ENCODE measurements at places on chromosomes 6 and 20.

DNA sequence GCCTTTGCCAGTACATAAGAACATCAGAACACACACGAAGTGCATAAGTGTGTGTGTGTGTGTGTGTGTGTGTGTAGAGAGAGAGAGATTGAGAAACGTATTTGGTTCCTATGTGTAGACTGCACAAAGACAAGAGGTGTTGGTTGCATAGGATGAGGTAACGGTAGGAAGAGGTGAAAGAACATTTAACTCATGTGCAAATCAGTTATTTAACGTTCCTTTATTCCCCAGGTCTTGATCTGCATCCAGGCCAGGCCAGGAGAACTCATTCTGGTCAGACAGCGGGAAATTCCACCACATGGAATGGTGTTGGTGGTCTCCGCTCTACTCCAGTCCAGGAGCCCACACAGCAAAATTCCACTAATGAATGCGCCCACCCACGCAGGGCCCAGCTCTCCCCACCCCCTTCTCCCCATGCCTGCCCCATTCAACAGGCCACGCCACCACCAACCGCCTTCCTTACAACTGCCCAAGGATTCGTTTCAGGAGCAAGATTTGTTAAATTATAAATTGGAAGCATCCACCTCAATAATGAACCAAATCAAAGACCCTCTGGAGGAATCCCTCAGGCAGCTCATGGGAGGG, 86.8 kb downstream of the CLIC5 start:
- DNase-seq: no peak

- no peak for DNase-seq
These were observed 12.5 kb upstream of the BFSP1 start for GRCh38 chr20:17543531-17544131.

GRCh38 chr20:3250091-3250504, 11.1 kb upstream of the SLC4A11 start:
- DNase-seq: no peak

DNA sequence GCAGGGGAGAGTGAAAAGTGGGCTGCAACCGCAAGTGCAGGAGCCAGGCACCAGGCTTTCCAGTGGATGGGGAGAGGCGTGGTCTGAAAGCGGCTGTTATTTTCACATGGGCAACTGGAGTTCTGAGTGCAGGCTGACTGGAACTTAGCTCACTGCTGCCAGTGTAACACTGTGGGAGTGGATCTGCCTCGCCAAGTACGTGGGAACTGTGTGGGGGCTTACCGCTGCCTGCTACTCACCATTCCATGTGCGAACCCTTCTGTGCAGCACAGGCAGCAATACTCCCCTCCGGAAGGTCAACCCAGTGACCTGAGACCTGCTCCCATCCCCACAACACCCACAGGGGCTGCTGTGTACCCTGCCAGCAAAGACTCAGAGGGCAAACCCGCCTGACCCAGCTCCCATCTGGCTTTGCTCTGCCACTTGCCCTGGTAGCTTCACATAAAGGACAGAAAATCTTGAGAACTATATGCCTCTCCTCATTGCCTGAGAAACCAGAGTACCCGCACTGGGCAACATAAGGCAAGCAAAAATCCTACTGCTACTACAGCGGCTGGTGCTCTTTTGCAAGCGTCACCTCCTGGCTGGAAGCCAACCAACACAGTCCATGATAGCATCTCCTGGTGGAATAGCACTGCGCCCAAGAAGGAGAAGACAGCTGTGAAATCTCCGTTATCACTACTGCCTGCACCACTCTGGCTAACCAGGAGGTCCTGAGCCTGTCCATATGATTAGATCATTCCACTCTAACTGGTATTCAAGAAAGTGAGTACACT, 54.4 kb upstream of the SIRPG start:
- DNase-seq: no peak

GRCh38 chr6:112640891-112641290, 293.8 kb downstream of the RFPL4B start:
- no peak for DNase-seq

DNA sequence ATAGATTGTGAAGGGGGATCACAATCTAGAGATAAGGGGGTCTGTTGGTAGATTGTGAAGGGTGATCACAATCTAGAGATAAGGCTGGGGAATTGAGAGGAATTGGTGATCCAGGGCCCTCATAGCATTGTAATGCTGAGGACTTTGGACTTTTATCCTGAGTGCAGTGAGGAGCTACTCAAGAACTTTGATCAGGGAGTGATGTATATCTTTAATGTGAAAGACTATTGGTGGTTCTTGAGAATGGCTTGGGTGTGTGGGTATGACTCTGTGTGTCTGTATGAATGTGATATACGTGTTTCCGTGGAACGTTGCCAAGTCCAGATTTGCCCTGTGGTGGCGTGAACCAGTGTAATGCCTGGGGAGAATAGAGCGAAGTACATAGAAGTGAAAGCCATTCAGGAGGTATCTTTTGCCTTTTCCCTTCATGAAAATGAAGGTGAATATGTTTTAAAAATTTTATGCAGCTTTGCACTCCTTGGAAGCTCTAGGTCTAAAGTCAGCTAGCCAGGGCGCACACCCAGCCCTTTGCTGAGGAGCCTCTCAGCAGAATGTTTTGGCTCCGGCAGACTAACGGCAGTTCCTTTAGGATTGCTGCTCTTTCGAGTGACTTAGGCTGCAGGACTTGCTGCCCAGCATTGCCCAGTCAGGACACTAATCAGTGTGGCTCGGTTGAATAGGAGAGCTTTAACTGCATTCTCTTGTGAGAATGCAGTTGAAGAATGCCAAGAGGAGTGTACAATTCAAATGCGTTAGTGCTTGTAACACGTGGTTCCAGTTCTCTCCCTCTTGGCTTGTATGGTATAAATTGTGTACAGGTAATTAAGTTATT, 3.5 kb downstream of the ZFAND3 start:
- DNase-seq: no peak

GRCh38 chr6:52543262-52543661, 33.6 kb downstream of the TRAM2 start:
- DNase-seq: no peak

GRCh38 chr6:139354189-139354588, 20.3 kb downstream of the CITED2 start:
- no peak for DNase-seq

GRCh38 chr6:159982731-159983506, 14.0 kb downstream of the IGF2R start:
- DNase-seq: no peak

DNA sequence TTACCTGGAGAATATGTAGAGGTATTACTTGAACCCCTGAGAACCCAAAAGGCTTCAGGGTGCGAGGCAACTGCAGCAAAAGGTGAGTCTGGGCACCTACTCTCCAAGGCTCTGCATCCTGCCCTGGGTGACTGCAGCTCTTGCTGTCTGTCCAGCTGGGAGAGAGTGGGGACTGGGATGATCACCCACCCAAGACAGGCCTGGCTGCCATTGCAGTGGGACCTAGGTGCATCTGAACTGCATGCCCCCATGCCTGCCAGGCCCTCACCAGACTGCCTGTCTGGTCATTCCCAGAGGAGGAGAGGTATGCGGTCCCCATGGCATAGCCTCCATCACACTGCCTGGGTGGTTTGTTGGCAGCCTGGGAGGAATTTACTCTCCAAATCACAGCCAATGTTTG, 563.9 kb downstream of the TFAP2A start:
- DNase-seq: no peak

- DNase-seq: no peak
These were observed 254.7 kb downstream of the FARS2 start for GRCh38 chr6:5516036-5516435.

DNA sequence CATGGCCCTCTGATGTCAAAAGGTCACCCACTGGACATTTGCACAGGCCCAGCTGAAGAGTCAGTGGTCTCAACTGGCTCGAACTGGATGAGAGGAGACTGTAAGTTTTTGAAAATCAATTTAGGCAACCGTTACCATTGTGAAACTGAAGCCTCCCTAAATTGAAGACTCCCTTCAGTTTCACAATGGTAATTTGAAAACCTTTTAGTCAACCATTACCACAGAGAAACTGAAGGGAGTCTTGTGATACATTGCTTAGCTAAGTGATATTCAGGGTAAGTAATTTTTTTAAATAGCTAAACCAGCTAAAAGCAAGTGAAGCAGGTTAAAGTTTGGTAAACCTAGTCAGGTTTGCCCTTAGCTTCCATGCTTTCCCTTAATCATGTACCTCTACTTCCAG, 197.3 kb upstream of the NT5E start:
- no peak for DNase-seq
